Activated CD8-positive, alpha-beta memory T cell treated with anti-CD3 and anti-CD28 coated beads, Interleukin-2, amount 50 U/mL, for 4 hours (primary cell): ENCODE measurements at places on chromosomes 7 and 10.

DNA sequence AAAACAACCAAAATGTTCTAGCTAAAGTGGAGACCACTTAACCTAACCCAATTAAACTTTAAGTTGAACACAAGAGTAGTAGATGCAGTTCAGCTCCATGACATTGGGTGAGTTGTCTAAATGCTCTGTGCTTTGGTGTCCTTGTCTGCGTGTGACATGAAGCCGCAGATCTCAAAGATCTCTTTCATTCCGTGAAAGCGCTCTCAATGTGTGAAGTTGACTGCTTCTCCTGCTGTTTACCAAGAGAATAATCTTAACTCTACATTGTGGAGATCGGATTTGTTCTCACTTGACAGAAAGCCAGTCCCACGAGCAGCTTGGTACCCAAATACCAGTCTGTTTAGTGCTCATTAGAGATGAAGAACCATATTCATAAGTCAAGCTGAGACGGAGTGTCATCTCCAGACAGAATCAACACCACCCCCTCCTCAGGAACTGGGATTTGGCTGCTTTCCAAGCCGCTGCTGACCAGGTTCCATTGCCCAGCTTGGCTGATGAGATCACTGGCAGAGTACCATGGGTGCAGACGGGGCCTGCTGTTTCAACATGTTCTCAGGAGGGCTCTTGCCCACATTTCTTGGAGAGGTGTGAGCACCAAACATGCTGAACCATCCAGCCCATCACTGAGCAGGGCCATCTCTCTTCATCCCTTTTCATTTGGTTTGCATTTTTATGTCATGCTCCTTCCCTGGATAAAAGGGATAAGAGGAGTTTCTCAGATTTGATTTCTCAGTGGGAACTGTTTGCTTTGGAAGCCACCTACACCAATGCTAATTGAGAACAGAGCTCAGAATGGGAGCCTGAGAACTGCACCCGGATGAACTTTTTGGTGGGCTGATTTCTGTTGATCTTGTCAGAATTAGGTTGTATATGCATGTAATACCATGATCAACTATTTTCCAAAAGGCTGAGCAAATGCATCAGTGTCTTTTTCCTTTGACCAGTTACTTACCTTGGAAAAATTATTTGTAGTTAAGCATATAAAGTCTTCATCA is 95.8 kb upstream of the AGBL3 start:
- no peak for DNase-seq

- no peak for DNase-seq
These were observed 142.2 kb downstream of the TRIL start for GRCh38 chr7:28815928-28816373.

GRCh38 chr7:71988201-71988600 is 423.9 kb downstream of the CALN1 start:
- no peak for DNase-seq

DNA sequence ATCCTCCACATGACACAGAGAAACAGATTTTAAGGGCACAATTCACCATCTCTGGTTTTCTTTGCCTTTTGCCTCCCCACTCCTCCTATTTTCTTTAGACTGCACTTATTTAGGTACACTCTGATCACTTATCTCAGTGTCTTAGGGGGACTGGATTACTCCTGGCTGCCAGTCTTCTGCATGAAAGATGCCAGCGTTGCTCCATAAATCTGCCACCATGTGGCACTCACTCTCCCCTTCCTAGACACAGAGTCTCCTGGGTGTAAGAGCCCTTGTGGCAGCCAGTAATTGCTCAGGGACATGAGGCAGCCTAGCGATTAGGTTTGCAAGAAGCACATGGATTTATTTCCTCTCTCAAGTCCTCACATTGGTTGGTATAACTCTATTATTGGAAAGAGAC is 34.5 kb upstream of the RBM20 start:
- no peak for DNase-seq
